ENCODE measurements at places on chromosomes 2 and 18. TPM values are rescaled to one million over a fixed set of nuclear protein-coding genes. Genes with fewer than 3 reads are reported as not detected.

DNA sequence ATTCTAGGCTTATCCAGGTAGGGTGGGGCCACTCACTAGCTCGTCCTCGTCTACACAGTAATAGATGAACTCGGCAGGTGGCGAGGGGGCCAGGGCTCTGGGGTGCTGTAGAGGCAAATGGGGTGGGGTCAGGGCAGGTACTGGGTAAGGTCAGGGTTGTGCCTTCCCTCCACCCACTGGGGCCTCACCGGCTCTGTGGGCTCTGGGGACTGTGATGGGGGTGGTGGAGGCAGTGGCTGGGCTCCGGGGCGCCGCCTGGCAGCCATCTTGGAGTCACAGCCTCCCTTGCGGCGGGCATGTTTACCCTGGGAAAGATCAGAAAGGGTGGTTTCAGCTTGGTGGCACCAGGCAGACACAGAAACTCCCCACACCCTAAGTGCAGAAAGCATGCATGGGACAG, 6.4 kb downstream of the MBD1 start:
- no peak for DNase-seq

DNA sequence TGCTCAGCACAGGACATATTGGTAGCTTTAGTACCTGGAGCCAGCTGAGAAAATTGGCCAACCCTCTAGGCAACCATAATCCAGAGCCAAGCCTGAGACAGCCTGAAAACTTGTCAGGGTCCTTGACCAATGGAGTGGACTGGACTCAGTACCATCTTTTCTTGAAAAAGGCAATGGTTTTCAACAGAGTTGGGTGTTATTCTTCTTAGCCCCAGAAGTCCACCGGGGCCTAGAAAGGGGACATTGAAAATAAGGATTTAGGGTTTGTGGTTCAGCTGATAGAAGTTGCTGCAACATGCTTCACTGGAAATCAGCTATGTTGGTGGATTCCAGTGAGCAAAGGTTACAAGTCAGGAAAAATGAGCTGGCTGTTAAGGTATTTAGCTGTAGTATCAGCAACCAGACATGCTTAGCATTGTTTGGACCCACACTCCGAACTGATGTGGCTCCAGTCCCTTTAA, 22.1 kb upstream of the CNOT11 start:
- no peak for DNase-seq

DNA sequence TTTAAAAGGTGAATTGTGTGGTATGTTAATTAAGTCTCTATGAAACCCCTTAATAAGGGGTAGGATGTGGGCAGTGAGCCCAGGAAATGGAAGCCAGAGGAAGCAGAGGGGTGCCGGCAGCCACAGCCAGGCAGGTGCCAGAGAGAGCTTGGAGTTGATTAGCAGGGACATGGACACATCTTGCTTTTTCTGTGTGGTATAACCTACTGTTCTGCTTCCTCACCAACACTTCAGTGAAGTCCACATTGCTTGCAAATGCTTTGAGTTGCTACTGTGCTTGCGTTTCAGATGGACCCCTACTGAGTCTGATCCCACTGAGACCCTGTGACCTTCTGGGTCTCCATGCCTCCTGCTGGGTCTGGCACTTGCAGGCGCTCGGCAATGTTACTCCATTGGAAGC, 30.3 kb upstream of the ARHGEF4 start:
- no peak for DNase-seq

Gene C18orf54
- 7.2 TPM for total RNA-seq

Gene COLEC12
- 0.44 TPM for total RNA-seq

- no peak for DNase-seq
Measured at GRCh38 chr2:226828191-226828590, 7.7 kb upstream of the RHBDD1 start.

Gene DLGAP1
- total RNA-seq, result not detected

Measured in Caco-2 (cell line).